Stimulated activated CD8-positive, alpha-beta memory T cell treated with anti-CD3 and anti-CD28 coated beads, Interleukin-4, amount 100 ng/mL, for 4 hours (primary cell): ENCODE measurements at places on chromosomes 7 and 10.

DNA sequence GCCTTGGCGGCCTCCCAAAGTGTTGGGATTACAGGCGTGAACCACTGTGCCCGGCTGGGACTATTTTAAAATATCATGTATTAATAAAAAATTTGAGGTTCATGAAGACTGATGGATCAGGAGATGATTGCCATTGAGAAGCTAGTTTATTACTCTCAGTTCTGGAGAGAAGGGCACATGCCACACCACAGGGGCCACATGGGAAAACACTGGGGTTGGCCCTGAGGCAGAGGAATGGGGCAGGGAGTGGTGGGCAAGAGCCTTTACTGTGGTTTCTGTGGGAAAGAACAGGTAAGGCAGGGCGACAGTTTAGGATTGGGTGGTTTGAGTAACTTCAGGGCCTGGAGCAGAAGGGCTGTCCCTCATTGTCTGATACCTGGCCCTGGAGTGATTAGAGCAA lies 6.8 kb upstream of the TBRG4 start:
- no peak for DNase-seq

GRCh38 chr7:138167222-138167621 lies 91.0 kb downstream of the AKR1D1 start:
- no peak for DNase-seq

DNA sequence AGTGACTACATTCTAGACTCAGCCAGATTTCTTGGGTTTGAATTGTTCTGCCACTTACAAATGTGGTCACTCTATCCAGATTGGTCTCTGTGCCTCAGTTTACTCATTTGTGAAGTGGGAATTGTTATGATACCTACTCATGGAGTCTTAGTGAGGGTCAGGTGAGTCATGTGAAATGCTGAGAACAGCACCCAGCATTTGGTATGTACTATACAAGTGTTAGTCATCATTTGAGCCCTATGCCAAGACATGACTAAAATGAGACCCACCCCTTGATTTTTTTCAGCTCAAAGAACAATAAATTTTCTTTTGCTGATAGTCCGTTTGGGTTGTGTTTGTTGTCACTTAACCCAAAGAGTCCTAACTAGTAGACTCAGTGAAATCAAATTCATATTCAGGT lies 92.8 kb downstream of the CHN2 start:
- no peak for DNase-seq

DNA sequence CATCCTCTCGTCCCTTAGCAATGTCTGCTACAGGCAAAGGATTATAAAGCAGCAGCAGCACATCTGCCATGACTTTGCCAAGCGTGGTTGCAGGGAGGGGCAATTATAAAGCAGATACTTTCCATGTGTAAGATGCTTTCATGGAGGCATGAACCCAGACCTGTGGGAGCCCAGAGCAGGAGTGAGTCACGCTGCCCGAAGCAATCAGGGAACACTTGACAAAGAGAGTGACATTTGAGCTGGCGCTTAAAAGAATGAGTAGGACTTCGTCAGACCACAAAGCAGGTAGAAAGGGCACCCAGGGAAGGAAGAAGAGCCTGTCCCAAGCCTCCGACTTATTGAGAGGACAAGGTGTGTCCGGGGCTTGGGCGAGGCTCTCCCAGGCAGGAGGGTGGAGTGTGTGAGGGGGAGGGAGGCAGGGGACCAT lies 147.2 kb downstream of the MYOF start:
- no peak for DNase-seq

DNA sequence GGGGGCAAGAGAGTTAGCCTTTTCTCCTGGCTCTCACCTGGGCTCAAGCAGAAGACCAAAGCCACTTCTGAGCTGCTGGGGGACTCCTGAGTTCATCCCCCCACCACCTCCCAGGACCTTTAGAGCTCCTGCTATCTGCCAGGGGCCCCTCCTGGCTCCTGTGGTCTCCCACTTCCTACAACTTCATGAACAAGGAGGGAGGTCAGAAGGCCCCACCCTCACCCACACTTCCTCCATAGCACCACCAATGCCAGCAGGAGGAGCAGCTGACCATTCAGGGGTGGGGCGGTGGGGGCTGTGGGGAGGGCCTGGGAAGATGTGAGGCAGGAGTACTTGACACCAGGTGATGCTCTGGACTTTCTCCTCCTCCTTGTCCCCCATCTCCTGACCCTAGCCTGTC lies 32.6 kb upstream of the ADCYAP1R1 start:
- DNase-seq: no peak

- no peak for DNase-seq
These were observed 7.0 kb upstream of the NDUFB2 start for GRCh38 chr7:140689199-140690152.

DNA sequence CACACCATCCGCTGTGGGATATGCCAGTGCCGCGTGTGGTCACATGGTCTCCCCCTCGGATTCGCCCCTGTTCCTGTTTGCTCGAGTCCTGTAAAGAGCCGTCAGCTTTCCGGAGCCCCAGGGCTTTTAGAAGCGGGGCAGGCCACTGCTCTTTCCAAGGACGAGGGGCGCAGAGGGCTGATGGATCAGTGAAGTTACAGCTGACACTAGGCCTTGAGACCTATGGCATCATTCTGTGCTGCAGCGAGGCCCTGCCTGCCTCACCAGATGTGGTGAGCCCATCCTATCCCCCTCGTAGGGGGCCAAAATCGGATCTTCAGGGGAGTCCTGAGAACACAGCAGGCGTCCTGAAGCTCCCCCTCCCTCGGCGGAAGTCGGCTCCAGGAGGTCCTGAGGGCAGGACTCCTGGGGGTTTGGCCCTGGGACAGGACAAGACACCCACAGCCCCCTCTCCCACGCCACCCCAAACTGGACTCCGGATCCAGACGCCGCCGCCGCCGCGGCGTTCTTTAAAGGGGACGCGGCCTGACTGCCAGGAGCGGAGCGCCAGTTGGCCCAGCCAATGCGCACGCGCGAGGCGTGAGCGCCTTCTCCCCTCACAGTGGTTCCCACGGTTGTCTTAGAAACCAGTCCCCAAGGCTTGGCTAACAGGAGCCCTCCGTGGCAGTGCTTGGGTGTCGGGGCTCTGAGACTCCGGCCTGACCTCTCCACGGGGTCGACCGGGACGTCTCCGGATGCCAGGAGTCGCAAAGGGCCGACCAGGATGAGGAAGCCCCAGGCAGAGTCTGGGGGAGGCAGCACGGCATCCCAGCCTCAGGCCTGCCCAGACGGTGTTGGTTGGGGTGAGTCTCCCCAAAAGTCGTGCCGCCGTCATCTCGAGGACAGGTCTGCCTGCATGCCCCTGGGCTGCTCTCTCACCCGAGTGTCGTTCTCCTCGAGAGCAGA lies 371.7 kb downstream of the ZNF716 start:
- no peak for DNase-seq

- no peak for DNase-seq
These were observed 63.5 kb upstream of the ZRANB1 start for GRCh38 chr10:124878457-124878739.

GRCh38 chr10:44390585-44391072 lies 5.7 kb upstream of the CXCL12 start:
- no peak for DNase-seq

DNA sequence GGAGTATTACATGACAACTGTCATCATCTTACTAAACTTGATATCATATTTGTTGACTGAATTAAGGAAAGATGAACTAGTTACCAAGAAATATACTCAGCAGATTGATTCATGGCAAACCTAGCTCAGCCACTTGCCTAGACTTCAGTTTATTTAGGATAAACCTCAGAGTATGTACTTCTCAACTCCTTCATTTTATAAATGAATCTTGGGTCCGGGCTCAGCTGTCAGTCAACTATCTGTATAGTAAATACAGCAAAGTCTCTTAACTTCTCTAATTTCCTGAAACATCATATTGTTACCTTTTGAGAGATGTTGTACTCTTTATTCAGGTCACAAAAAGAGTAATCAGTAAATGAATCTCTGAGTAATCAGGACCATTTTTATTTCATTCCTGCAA lies 211.0 kb upstream of the KLF14 start:
- DNase-seq: no peak

DNA sequence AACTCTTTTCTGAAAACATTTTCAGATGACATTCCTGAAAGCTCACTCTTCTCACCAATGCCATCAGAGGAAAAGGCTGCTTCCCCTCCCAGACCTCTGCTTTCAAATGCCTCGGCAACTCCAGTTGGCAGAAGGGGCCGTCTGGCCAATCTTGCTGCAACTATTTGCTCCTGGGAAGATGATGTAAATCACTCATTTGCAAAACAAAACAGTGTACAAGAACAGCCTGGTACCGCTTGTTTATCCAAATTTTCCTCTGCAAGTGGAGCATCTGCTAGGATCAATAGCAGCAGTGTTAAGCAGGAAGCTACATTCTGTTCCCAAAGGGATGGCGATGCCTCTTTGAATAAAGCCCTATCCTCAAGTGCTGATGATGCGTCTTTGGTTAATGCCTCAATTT lies 16.5 kb downstream of the ANLN start:
- DNase-seq: no peak

GRCh38 chr10:120217736-120218135 lies 239.3 kb upstream of the PLPP4 start:
- no peak for DNase-seq
